Non-pigmented ciliary epithelial cell (primary cell): ENCODE measurements at places on chromosomes 5 and 9.

DNA sequence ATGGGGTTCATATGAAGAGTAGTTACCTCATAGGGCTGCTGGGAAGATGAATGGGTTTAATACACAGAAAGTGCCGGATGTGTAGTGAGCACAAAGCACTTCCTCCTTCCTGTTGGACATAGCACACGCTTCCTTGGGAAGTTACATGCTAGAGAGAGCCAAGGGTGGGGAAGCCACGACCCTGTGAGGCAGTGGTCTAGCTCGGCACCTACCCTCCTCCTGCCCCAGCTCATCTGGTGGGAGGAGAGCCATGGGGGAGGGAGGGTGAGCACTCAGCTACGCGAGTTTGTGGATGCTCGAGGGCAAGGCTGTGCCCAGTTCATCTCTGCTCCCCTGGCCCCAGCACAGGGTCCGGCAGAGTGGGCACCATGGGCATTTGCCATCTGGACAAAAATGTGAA, 43.6 kb upstream of the NEK6 start:
- DNase-seq = no peak

GRCh38 chr5:133292300-133292699, 240.5 kb downstream of the HSPA4 start:
- no peak for DNase-seq

DNA sequence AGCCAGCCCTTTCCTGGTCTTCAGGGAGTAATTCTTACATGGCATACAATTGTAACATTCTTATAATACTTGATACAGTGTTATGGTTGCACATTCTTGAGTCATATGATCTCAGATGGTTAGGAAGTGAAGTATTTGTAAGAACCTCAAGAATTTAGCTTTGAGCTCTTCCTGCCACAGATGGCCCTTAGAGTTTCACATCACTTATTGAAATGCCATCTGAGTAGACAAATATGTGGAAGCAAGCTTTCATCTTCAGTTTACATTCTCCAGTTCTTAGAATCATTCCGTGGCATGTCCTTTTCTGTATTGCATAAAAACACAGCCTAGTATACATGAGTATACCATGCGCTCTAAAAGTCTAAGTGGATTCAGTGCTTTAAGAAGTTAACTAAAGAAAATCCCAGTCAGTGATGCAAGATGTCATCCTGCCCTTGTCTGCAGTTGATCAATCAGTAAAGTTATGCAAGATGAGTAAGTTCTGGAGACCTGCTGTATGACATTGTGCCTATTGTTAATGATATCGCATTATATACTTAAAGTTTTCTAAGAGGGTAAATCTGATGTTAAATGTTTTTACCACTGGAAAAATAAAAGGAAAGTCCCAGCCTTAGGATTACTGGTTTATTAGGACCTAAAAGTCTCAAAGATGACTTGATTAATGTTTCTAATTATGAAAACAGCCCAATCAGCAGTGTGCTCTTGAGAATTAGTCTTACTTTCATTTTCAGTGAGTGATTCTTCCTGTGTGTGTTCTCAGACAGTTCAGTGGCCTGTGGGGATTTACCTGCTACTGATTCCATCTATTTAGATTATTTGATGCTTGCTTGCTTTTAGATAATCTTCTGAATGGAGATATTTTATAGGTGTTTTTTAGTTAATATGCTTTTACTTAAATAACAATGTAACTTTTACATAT, 29.4 kb downstream of the RHOBTB3 start:
- DNase-seq = peak; percentile 97

- DNase-seq = peak; percentile 57
These were observed 256.7 kb downstream of the ARRDC3 start for GRCh38 chr5:91126448-91126847.

GRCh38 chr5:133242221-133242835, 190.5 kb downstream of the HSPA4 start:
- no peak for DNase-seq

- no peak for DNase-seq
These were observed 54.4 kb upstream of the RPL26L1 start for GRCh38 chr5:172904643-172905345.

GRCh38 chr5:99948850-99949249, 586.3 kb upstream of the FAM174A start:
- no peak for DNase-seq

GRCh38 chr9:91371894-91372293, 10.2 kb upstream of the AUH start:
- DNase-seq = no peak

DNA sequence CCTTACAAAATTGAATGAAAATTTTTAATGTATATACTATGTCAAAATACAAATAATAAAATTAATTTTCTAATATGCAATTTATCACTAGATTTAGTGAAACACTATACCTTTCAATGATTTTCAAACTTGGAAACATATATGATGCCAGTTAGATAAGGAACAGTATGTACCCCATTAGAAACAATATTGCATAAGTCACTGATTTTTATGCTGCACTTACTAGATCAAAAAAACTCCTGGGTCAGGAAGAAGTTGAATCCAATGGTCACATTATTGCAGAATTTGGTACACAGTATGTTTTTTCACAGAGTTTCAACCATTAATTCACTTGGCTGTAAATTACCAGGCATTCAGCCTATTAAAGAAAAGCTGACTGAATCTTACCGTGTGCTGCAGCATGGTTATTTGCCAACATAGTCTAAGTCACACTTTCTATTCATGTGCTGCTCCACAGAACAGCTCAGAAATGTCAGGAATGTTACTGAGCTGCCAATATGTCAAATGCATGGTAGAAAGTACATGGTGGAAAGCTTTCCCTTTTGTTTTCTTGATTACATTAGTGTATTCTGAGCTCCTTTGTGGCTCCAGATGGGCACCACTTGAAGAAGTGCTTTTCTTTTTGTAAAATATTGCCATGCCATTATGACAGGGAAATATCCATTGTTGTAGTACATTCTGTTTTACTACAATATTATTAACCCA, 9.9 kb upstream of the PRR16 start:
- DNase-seq = no peak

GRCh38 chr5:73494721-73495120, 3.5 kb upstream of the BTF3 start:
- no peak for DNase-seq

- no peak for DNase-seq
These were observed 243.8 kb downstream of the CDK5RAP2 start for GRCh38 chr9:120336021-120336752.

GRCh38 chr9:14314929-14315874, 1.3 kb upstream of the NFIB start:
- no peak for DNase-seq

DNA sequence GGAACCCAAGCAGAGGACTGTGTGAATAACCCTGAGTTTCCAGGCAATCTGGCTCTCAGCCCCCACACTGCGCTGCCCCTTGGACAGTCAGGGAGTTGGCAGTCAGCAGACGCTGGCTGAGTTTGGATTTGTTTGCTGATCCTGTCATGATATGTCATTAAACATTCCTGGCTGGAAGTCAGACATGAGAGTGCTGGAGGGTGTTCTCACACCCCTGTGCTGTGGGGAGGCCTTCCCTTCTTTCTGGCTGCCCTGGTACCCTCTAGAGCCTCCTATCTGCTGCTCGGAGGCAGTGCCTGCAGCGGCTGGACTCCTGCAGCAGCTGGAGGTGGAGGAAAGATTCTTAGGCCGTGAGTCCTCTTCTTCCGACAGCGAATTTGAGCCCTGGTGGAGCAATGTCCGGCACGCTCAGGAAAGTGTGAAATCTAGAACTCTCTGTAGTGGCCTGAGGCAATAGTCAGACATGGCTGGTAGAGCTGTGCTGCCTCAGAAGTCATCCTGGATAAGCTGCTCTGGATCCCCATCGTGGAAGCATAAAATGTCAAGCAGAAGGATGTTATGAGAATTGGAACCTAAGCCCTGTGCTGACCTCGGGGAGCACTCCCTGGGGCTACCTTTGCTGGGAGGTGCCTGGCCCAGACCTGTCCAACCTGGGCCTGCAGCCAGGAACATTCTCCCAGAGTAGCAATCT, 72.0 kb downstream of the PDE8B start:
- no peak for DNase-seq

DNA sequence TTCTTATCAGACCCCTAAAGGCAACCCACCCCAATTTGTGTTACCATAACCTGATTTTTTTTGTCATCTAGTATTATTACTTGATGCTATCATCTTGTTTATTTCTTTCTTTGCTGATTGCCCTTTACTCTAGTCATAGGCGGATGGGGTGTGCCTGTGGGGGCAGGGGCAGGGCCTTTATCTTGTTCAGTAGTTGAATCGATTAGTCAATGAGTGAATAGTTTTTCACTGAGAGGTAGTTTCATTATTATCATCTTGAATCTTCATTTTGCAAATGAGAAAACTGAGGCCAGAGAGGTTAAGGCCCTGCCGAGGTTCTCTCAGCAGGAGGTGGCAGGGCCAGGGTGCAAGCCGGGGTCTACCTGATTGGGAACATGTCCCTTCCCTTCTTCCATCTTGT, 9.4 kb upstream of the GM2A start:
- DNase-seq = no peak

GRCh38 chr9:5269249-5269715, 35.2 kb downstream of the RLN2 start:
- DNase-seq = peak; percentile 60

DNA sequence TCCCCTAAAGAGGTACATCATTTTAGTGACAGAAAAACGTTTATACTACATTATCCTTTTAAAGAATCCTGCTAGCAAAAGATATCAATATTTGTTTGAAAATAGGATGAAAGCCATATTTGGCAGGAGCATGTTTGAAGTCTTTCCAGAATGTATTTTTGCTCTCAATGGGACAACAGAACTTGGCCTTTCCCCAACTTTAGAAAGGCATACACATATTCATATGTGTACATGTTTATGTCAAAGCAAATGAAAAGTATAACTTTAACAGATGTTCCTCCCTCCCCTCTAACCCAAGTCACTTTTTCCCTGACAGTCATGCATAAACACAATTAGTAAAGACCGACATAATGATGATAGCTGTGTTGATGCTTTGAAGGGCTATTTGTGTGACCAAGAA, 427.8 kb upstream of the CDH6 start:
- no peak for DNase-seq

DNA sequence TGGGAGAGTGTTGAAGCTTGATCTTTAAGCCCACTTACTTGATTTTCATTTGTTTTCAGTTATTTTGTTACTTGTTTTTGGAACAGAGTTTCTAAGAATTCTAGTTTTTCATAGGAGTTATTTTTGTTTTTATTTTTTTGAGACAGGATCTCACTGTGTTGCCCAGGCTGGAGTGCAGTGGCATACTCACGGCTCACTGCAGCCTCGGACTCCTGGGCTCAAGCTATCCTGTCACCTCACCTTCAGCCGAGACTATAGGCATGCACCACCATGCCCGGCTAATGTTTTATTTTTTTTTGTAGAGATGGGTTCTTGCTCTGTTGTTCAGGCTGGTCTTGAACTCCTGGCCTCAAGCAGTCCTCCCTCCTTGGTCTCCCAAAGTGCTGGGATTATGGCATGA, 6.3 kb downstream of the ERBIN start:
- no peak for DNase-seq

DNA sequence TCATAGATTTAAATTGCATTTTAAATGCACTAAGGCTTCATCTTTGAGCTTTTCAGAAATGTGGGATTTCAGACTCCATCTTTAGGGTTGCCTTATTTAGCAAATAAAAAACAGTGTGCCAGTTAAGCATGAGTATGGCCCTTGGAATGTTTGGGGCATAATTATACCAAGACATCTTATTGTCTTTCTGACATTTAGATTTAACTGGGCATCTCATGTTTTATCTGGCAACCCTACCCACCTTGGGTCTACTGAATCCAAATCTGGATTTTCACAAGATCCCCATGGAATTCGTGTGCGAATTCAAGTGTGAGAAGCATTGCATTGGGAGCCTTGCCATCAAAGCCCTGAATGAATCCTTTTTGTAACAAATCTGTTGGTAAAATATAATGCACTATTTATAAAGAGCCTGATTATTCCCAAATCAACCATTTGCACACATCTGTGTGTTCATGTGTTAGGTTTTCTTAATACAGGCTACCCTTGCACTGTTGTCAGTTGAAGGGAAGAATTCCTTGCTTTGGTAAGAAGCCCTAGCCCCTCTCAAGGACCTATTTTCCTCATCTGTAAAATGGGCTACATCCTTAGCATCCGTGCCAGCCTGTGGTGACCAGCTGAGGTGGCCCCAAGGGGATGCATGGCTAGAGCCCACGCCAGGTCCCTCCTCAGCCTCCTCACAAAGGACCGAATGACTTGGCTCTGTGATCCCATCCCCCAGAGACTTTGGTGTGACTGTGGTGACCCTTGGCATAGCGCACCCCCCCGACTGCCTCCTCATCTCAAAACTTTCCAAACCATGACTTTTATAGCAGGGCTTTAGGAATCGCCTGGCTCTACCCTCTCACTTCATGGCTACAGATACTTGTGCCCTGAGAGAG, 8.1 kb downstream of the GSN start:
- DNase-seq = no peak

DNA sequence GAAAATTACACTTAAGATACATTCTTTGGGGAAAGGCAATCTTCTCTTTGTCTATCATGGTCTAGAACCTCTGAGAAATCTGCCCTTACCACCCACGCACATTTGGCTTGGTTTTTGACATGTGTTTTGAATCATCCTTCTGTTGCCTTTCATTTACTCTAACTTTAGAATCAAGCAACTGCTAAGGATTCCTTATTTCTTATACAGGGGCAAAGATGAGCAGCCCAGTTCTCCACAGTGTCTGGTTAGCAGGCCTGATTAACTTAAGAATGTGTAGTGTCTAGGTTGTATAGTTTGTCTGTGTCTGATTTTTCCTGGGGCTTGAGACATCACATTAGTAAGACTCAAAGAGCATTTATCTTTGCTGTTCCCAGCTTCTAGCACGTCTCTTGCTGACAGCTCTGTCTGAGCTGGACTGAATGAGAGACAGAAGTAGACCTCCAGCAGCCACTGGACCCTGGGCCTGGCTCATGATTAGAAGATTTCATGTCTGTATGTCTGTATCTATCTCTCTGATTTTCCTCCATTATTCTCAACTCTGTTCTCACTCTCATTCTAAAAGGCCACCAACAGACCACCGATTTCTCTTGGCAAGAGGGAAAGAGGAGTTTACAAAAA, 31.8 kb upstream of the PCA3 start:
- no peak for DNase-seq

DNA sequence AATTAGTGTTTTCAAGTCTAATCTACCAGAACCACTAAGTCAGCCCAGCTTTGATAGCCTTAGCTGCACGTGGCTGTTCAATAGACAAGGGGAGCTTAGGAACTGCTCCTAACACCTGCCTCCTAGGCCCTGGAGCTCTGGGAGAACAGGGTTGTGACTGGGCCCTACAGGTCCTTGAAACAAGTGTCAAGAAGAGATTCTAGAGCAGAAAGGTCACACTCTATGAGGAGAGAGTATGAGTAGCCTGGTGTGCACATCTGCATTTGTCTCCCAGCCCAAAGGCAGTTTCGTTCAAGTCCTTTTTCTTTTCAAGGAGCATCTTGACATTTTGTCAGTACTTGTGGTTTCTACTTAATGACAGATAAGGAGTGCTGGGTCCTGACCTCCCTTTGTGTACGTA, 206.1 kb downstream of the PRELID2 start:
- DNase-seq = no peak
